ENCODE measurements at places on chromosomes 5 and 9. TPM values are rescaled to one million over a fixed set of nuclear protein-coding genes. Genes with fewer than 3 reads are reported as not detected.

DNA sequence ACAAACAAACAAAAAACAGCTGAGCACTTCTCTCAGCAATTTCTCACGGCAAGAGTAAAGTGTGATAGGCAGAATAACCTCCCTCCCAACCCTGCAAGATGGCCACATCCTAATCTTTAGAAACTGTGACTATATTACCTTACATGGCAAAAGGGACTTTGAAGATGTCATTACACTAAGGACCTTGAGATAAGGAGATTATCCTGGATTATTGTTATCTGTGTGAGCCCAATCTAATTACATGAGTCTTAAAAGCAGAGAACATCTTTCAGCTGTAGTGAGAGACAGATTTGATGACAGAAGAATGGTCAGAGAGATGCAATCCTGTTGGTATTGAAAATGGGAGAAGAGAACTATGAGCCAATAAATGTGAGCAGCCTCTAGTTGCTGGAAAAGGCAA is 347.9 kb downstream of the CDH9 start:
- H3K4me3 ChIP-seq = no peak overlapping the region
- no peak for DNase-seq
- H3K27ac ChIP-seq = no peak overlapping the region
- H3K36me3 ChIP-seq = no peaks in the 10 kb centered on the region
- H3K4me1 ChIP-seq = no peaks in the 10 kb centered on the region

The GMCL2 gene
- not detected for total RNA-seq

- H3K4me3 ChIP-seq = no peak overlapping the region
- peaks cover 2% of the 10 kb centered on the region for H3K27me3 ChIP-seq
- peak; percentile 39 for DNase-seq
- H3K4me1 ChIP-seq = no peaks in the 10 kb centered on the region
- no peak overlapping the region for H3K27ac ChIP-seq
Observed at GRCh38 chr5:32076699-32077695, 97.1 kb downstream of the GOLPH3 start.

The KCNIP1 gene
- not detected for total RNA-seq

DNA sequence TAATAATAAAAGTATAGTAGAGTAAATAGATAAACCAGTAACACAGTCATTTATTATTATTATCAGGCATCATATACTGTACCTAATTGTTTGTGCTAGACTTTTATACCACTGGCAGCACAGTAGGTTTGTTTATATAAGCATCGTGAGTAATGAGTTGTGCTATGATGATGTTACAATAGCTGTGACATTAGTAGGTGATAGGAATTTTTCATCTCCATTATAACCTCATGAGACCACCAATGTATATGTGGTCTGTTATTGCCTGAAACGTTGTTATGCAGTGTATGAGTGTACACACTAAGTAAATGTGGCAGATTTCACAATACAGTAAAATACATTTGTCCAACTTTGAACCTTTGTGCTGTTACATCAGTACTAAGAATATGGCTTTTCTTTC is 72.7 kb upstream of the SPATA31D4 start:
- DNase-seq = no peak
- H3K27ac ChIP-seq = no peak overlapping the region
- no peaks in the 10 kb centered on the region for H3K36me3 ChIP-seq
- no peak overlapping the region for H3K4me3 ChIP-seq
- no peaks in the 10 kb centered on the region for H3K4me1 ChIP-seq

GRCh38 chr5:72434056-72434780 is 73.0 kb downstream of the ZNF366 start:
- H3K4me3 ChIP-seq = no peak overlapping the region
- no peak for DNase-seq
- no peaks in the 10 kb centered on the region for H3K4me1 ChIP-seq
- H3K27ac ChIP-seq = no peak overlapping the region

- no peak overlapping the region for H3K4me3 ChIP-seq
- no peak overlapping the region for H3K27ac ChIP-seq
- H3K36me3 ChIP-seq = no peaks in the 10 kb centered on the region
- no peaks in the 10 kb centered on the region for H3K4me1 ChIP-seq
- peaks cover 3% of the 10 kb centered on the region for H3K27me3 ChIP-seq
- no peak for DNase-seq
Observed at GRCh38 chr5:137504916-137505315, 5.8 kb upstream of the SPOCK1 start.

- H3K27me3 ChIP-seq = peaks cover 2% of the 10 kb centered on the region
- no peaks in the 10 kb centered on the region for H3K36me3 ChIP-seq
- H3K4me3 ChIP-seq = no peak overlapping the region
- H3K27ac ChIP-seq = no peak overlapping the region
Observed at GRCh38 chr5:14185326-14186058, 42.4 kb downstream of the TRIO start.

The IL4 gene
- total RNA-seq = 7.4 TPM

GRCh38 chr5:167759057-167759821 is 532.2 kb upstream of the WWC1 start:
- H3K4me1 ChIP-seq = no peaks in the 10 kb centered on the region
- no peaks in the 10 kb centered on the region for H3K36me3 ChIP-seq
- no peak overlapping the region for H3K4me3 ChIP-seq
- no peak for DNase-seq
- no peaks in the 10 kb centered on the region for H3K27me3 ChIP-seq

GRCh38 chr5:100546001-100546400 is 10.8 kb downstream of the FAM174A start:
- no peak overlapping the region for H3K4me3 ChIP-seq
- no peak for DNase-seq
- no peaks in the 10 kb centered on the region for H3K27me3 ChIP-seq
- H3K36me3 ChIP-seq = no peaks in the 10 kb centered on the region
- no peak overlapping the region for H3K27ac ChIP-seq

DNA sequence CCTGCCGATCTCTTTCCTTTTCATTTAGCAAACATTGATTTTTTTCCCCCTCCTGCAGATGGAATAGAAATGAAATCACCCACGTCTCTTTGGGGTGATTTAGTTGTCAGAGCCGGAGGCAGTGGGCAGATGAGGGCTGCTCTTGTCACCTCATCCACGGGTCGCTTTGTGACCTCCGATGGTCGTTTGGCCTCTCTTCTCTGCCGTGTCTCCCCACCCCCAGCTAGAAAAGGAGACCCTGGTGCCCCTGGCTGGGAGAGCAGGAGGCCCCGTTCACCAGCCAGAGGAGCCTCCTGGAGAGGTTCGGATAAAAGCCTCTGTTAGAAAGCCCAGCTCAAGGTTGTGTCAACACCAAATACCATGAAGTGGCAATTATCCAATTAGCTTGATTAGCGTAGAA is 21.6 kb upstream of the RXRA start:
- no peak overlapping the region for H3K4me3 ChIP-seq
- no peak overlapping the region for H3K27ac ChIP-seq
- H3K36me3 ChIP-seq = no peaks in the 10 kb centered on the region
- no peak for DNase-seq

- H3K4me3 ChIP-seq = no peak overlapping the region
- DNase-seq = no peak
- H3K27ac ChIP-seq = no peak overlapping the region
- no peaks in the 10 kb centered on the region for H3K27me3 ChIP-seq
- H3K36me3 ChIP-seq = peaks cover 69% of the 10 kb centered on the region
Observed at GRCh38 chr5:75558981-75559632, 47.4 kb downstream of the POLK start.

All from activated CD4-positive, alpha-beta memory T cell treated with anti-CD3 and anti-CD28 coated beads, Interleukin-2, amount 10 ng/mL, durations not matched to agents 7 days and 5 days (primary cell).